ENCODE measurements at places on chromosomes 16 and 17.
A peak's percentile ranks its signal among the peaks of the same experiment; 100 is the strongest.

GRCh38 chr16:24635900-24636610 lies 93.4 kb upstream of the TNRC6A start:
- DNase-seq = peak; percentile 97

- no peak for DNase-seq
Measured at GRCh38 chr16:6558661-6559060, 774.0 kb upstream of the RBFOX1 start.

GRCh38 chr16:13997933-13998332 lies 73.2 kb upstream of the MRTFB start:
- no peak for DNase-seq

DNA sequence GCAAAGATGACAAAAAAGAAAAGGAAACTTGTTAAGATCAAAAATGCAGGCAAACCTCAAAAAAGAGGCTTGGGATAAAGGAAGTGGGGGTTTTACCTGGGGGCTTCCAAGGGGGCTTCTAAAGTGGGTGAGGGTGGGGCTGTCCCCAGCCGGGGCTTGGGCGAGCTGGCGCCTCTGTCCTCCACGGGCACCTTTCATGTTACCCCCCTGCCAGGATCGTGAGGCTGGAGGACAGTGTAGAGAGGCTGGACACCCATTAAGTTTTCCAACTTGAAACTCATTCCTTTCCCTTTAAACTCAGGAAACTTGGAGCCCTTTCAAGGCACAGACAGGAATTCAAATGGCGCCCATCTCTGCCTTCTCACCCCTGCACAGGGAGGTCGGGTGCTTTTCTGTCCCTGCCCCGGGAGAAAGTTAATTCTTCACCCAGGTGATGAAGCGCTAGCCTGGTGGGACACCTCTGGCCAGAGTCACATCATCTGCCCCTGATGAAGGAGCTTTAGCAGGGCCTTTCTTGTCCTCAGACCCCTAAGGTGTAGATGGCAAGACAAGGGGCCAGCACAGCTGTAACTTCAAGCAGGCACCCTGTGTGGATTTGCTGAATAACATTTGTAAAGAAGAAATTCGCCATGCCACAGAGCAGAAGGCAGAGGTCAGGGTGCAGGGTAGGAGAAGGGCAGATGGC lies 87.3 kb downstream of the C16orf78 start:
- no peak for DNase-seq

DNA sequence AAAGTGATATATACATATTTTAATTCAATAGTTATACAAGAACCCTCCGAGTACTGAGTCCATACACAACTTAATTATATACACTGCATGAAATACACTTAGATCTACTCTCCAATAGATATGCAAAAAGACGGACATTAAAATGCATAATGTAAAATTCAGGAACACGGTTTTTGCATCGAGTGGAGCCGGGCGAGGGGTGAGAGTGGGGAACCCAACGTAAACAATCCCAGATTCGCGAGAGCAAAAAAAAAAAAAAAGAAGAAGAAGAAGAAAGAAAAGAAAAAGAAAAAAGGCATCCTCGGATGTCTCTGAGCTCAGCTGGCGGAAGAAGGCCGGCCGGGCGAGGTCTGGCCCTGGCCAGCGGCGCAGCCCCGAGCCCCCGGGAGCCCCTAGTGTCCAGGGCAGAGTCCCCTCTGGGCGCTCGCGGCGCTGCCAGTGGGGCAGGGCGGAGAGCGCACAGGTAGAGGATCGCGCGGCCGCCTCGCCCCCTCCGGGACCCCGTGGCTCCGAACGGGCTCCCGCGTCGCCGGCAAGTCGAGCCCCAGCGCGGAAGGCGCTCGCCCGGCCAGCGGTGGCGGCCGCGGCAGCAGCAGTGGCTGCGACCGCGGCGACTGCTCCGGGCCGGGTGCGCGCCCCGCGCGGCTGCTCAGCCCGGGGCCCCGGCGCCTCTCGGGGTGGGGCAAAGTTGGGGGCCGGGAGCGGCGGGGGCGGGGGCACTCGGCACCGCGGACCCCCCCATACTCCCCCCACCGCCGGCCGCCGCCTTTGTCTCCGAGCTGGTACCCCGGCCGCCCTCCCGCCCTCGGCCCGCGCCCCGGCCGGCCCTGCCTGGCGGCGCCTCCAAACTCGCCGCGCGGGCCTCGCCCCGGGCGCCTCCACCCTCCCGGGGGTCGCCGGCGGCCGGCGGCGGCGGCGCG lies 9.6 kb upstream of the ZFHX3 start:
- peak; percentile 35 for DNase-seq

GRCh38 chr16:59612094-59612493 lies 878.0 kb upstream of the GOT2 start:
- DNase-seq = no peak

GRCh38 chr16:9969580-9969979 lies 212.6 kb downstream of the GRIN2A start:
- no peak for DNase-seq

DNA sequence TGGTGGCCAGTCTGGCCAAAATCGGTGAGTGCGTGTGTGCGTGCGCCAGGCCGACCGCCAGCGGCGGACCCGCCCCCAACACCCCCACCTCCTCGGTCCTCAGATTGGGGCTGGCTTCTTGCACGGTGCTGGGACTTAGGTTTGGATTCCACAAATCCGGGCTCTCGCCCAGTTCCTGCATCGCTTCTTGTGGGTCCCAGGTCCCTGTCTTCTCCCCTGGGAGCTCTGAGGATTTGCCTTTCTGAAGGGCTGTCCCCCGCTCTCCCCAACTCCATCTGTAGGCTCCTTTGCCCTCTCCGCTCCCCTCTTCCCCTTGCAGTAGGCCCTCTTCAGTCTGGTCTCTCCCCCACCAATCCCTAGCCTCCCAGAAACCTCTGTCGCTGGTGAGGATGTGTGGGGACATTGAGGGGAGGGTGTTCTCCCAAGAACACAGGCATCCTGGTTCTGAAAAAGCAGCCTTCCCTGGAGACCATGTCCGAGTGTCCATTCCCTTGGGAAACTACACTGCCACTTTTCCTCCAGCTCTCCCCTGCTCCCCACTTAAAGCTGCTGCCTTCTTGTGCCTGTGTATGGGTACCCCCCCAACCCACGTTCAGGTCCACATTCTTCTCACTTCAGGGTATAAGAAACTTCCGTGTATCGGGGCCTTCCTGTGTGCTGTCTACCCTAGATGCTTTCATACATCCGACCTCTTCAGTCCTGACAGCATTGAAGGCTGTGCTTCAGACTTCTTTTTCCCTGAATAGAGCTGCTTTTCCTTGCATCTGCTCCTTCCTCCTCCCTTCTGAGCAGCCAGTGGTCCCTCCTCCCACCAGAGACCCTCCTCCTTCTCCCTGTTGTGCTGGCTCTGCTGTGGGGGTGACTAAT lies 632 bp downstream of the SLC9A5 start:
- DNase-seq = peak; percentile 38

- DNase-seq = no peak
Measured at GRCh38 chr16:69204172-69204571, 17.2 kb downstream of the SNTB2 start.

DNA sequence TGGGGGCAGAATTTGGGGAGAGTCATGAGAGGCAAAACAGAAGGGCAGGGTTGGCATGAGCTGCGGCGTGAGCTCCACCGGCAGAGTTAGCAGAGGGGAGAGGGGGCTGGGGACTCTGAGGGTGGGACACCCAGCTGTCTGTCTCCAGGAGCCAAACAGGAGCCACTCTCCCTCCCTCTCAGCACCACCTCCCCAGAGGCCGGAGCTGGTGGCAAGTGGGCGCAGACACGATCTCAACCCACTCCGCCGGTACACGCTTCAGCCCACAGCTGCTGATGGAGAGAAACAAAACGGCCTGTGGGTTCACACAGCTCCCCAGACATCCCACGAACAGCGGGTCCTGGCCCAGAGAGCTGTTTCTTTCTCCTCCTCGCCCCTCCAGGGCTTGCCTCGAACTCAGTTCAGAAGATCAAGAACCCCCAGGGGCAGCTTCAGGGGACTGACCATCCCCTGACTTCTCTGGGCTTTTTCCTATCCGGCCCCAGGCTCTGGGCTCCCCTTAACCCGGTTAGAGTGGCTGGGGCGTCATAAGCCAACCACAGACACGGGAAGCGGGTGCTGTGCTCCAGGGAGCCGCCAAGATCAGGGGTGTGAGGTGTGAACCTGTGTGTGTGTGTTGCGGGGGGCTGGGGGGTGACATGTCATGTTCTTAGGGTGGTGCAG lies 7.6 kb downstream of the RHBDF2 start:
- DNase-seq = no peak

DNA sequence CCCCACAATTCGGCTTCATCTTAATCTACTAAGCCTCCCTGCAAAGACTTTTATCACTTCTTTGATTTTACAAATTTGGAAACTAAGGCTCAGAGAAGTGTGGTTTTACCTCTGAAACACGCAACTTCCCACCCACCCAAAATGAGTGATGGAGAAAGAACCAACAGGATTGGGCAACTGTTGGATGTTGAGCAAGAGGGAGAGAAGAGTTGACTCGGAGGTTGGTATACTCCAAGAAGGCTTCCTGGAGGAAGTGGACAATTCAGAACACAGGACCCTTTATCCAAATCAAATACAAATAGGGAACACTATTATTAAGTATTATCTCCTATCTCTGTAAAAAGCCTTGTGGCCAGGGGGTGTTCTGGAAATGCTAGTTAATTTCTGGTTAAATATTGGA lies 323.0 kb downstream of the C16orf95 start:
- DNase-seq = no peak

- DNase-seq = no peak
Measured at GRCh38 chr16:20878682-20879147, 21.4 kb downstream of the DCUN1D3 start.

GRCh38 chr17:2335726-2336214 lies 487 bp downstream of the TSR1 start:
- DNase-seq = no peak

DNA sequence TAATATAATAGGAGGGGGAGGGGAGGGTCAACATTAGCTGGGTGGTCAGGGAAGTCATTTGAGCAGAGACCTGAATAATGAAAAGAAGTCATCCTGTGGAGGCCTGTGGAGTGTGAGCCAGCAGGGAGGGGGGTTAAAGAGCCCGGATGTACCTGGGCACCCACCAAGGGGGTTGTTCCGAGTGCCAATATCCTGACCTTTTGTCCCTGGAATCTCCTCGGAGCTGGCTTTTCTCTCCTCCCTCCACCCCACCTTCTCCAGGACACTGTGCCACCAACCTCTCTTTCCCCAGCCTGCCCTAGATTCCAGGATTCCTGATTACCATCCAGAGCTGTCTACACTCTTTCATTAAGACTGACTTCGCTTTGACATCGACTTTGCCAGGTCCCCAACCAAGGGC lies 6.2 kb downstream of the SHBG start:
- no peak for DNase-seq

GRCh38 chr17:36761203-36761950 lies 160.0 kb downstream of the MRM1 start:
- no peak for DNase-seq

- no peak for DNase-seq
Measured at GRCh38 chr16:87836844-87837581, 32.3 kb downstream of the SLC7A5 start.

GRCh38 chr16:29812754-29813643 lies 1.0 kb downstream of the PRRT2 start:
- no peak for DNase-seq

DNA sequence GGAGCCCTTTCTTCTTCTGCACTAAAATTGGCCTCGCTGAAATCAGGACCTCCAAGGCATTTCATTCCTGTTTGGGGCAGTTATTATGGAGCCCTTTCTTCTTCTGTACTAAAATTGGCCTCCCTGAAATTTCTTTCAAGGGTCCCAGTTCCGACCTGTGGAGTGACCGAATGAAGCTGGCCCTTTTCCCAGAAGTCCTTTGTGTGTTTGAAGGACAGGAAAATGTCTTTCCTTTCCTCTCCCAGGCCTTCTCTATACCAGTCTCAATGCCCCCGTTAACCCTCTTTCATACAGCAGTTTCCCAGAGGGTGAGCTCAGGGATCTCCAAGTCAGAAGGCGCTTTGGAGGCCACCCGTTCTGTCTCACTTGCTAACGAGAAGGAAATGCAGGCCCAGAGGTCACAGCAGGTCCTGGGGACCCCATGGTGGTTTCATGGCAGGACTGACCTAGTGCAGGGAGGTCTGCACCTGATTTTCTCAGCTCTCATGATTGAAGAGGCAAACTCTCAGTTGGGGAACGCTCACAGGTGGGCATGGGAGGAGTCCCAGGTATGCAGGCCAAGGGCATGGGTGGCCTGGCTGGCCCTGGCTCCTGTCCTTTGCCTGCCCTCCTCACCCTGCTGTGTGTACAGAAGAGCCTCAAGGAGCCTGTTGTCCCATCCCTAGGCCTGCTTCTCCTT lies 37.1 kb upstream of the DOC2B start:
- DNase-seq = no peak

DNA sequence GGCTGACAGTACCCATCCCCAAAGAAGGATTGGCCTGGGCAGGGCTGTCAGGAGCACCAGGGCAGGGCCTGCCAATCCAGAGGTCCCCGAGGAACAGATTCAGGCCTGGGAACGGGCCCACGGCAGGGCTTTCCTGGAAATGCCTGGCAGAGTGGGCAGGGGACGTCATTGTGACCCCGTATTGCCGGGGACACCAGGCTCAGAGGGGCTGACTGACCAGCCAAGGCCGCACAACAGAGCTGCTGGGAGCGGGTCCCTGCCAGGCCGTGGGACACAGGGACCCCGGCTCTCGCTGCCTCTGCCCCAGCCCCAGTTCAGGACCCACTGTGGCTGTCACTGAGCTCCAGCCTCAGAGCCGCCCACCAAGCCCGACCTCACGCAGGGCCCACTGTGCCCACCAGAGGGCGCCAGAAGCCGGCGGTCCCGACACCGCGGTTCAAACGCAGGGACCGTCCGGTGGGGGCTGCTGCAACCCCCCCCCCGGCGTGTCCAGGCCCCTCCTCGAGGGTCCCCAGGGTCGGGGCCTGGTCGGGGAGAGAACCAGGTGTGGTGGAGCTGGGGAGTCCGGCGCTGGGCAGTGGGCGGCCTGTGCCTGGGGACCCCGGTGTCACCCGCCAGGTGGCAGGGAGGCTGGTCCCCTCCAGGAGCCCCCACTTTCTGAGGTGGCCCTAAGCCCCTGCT lies 15.2 kb upstream of the SSTR5 start:
- no peak for DNase-seq

DNA sequence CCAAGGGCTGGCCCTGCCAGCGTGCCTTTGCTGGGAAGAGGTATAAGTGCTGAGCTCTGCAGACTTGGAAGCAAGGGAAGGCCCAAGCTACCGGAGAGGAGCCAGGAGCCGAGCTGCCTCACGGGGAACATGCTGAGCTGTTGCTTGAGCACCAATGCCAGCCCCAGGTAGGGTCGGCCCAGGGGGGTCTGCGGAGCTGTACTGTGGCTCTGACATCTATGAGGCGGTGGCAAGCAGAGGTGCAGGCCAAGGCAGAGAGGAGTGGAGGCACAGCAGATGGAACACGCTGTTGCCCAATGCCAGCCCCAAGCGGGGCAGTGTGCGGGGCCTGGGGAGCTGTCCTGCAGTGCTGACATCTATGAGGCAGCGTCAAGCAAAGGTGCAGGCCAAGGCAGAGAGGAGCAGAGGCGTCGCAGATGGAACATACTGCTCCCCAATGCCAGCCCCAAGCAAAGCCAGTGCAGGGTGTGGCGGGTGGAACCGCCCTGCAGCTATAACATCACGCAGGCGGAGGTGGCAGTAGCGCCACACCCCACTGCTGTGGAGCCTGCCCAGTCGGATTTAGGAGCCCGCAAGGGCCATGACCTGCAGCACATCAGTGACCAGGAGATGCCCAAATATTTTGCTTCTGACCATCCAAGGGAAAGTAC lies 10.0 kb downstream of the GGA2 start:
- no peak for DNase-seq

GRCh38 chr17:37787055-37787757 lies 42.3 kb upstream of the HNF1B start:
- DNase-seq = peak; percentile 31
